ENCODE measurements at places on chromosomes 2 and 18.

GRCh38 chr18:70554854-70555445 lies 266.1 kb downstream of the SOCS6 start:
- no peak for DNase-seq

- no peak for DNase-seq
These were observed 59.4 kb upstream of the RAPH1 start for GRCh38 chr2:203594541-203594940.

GRCh38 chr2:177029901-177030300 lies 182.7 kb upstream of the HNRNPA3 start:
- no peak for DNase-seq

- DNase-seq: no peak
These were observed 846.2 kb downstream of the SLC4A3 start for GRCh38 chr2:220473611-220474010.

- peak; percentile 60 for DNase-seq
These were observed 187.5 kb downstream of the LTBP1 start for GRCh38 chr2:33134086-33134771.

DNA sequence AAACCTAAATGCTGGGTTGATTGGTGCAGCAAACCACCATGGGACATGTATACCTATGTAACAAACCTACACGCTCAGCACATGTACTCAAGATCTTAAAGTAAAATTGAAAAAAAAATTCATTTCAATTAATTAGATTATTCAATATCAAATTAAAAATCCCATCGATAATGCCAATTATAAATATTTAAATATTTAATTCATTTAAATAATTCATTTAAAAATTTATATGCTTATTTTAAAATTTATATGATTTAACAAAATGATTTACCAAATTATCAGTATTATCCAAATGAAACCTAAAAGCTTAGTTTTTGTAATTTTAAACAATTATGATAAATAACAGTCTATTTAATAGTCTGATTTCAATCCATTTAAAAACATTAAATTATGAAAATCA lies 560.4 kb downstream of the NUP35 start:
- DNase-seq: no peak

- no peak for DNase-seq
These were observed 83.2 kb upstream of the DTNB start for GRCh38 chr2:25756536-25756935.

DNA sequence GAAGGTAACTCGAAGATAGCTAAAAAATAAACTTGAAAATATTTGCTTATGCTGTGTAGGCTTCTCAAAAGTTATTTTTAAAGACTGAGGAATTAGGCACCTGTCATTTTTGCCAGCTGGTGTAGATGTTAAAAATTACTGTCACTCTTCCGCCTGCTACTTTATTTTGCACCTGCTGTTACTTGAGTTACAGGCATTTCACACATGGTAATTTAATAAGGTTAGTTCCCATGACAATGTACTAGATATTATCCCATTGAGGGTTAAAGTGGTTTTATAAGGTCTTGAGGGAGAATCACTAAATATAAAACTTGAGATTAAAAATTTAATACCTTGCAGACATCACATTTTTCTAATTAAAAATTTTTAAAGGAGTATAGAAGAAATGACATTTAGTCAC lies 26.6 kb downstream of the MYL1 start:
- DNase-seq: peak; percentile 82

DNA sequence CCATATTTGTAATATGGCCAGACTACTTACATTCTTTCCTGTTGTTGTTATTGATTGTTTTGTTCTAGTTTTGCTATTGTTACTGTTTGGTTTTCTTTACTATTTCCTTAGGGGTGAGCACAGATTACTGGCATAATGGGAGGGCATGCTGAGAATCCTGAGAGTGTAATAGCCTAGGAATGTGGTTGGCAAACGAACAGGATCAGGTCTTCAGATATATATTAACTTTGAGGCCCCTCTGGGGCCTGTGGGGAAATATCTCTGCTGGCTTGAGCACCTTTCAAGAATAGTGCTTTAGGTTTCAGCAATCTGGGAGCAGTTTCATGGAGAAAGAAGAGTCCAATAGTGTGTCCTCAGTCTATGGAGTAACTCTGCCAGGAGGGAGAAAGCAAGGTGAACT lies 144.4 kb downstream of the THSD7B start:
- no peak for DNase-seq

DNA sequence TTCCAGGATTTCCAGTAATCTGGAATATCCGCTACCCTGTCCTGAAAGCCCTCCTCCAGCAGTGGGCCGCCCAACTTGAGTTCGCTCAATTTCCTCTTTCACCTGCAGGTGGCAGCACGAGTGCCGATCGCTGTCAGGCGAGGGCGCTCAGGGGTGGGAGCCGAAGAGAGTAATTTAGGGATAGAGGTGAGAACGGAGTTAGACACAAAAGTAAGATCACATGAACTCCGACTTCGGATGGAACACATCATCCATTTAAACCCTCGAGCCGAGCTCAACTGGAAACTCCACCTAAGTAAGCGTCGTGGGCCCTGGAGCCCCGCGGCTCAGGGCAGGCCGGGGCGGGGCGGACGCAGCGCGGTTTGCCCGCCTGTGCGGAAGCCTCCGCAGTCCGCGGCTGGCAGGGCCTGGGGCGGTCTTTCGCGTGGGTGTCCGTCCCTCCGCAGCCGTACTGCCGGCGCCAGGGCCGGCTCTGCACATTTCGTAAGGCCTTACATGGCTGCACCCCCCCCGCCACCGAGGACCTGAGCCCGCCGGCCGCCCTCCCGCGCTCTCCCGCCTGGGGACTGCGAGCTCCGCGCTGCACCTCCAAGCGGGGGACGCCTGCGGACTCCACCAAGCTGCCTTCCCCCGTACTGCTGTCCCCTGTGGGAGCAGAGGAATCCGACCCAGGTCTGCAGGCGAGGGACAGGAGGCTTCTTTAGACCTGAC lies 61.2 kb downstream of the SEMA4F start:
- peak; percentile 78 for DNase-seq

GRCh38 chr2:218780046-218780445 lies 1.9 kb upstream of the CYP27A1 start:
- DNase-seq: no peak

- DNase-seq: no peak
These were observed 168.1 kb downstream of the TRIB2 start for GRCh38 chr2:12884713-12885282.

DNA sequence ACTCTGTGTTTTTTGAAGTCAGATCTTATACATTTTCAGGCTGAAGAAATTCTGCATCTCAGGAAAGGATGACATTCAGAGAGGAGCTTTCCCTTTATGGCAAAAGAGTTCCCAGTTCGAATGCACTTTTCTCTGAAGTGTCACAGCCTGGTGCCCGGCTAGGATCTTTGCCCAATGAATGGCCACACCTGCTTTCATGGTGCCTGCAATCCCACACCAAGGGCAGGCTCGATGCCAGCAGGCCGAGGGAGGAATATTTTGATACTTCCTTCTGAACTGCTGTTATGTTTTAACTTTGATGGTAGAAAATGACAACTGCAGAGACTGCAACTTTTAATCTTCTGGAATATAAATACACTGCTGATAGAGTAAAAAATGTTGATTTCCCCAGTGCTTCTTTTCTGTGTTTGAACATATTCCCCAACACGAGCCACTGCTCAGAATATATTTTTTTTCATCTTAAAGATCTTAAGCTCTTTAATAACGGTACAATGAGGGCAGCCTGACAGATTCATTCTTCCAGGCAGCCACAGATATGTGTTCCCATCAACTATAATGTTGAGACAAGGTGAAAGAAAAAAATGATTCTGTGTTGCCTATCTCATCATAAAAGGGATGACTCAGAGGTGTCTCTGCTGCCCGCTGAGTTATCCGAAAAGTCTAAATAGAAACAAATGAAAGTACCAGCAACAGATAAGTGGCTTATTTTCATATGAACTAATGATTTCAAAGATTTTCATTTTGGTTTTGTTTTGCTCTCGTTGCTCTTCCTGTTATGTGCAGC lies 848.5 kb downstream of the DCDC2C start:
- no peak for DNase-seq

DNA sequence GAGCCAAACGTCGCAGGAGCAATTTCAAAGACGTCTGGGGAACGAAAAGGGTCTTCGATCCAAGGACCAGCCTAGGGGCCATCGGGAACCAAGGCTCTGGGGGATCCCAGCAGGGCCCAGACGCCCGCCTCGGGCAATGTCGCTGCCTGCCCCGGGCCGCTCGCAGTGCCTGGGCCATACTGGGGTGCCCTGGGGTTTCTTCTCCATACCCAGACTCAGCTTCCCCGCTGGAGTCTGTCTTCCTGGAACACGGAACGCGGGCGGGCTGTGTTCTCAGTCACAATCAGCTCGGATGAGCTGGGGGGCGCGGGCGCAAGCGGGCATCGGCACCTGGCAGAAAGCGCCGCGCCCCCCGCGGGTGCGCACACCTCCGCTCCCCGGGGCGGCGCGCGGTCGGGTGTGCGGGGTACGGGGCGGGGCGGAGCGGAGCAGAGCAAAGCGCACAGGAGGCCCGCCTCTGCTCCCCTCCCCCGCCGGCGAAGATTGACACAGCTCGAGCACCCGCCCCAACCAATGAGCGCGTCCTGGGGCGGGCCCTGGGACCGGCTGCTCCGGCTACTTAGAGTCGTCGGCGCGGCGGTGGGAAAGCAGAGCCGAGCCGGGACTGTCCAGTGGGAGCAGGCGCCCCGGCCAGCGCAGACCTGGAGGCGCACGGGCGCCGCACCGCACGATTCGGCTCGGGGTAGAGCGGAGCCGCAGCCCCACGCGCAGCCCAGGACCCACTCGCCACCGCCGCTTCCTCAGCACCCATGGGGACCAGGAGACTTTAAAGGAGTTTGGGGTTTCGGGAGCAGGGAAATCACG lies at the start of gene LRATD1:
Gene LRATD1 (plus strand): TSS at position 585 of the 804 bp plus-strand sequence. CDS start 1,263 bp downstream, outside the sequence.
- DNase-seq: peak; percentile 82

- no peak for DNase-seq
These were observed 28.0 kb upstream of the SMIM21 start for GRCh38 chr18:75455249-75456198.

- no peak for DNase-seq
These were observed 141.3 kb upstream of the ID2 start for GRCh38 chr2:8540552-8541055.

DNA sequence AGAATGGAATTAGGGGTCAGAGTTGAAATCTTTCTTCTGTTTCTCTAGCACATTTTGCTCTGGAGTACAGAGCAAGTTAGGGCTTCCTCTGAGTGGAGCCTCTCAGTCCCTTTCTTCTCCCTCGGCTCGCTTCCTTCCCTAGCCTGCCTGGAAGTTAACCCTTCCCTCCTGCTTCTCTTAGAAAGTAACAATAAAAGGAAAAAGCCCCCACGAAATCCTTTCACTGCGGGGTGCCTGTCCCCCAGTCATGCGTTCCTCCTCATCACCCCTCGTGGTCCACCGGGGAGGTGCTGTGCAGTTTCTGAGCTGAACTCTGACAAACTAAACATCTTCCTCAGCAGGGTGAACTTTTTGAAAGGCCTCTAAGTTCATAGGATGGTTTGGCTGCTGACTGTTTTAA lies 2.0 kb downstream of the IGFBP2 start:
- DNase-seq: no peak

GRCh38 chr2:170362313-170362870 lies 184.4 kb downstream of the MYO3B start:
- no peak for DNase-seq

DNA sequence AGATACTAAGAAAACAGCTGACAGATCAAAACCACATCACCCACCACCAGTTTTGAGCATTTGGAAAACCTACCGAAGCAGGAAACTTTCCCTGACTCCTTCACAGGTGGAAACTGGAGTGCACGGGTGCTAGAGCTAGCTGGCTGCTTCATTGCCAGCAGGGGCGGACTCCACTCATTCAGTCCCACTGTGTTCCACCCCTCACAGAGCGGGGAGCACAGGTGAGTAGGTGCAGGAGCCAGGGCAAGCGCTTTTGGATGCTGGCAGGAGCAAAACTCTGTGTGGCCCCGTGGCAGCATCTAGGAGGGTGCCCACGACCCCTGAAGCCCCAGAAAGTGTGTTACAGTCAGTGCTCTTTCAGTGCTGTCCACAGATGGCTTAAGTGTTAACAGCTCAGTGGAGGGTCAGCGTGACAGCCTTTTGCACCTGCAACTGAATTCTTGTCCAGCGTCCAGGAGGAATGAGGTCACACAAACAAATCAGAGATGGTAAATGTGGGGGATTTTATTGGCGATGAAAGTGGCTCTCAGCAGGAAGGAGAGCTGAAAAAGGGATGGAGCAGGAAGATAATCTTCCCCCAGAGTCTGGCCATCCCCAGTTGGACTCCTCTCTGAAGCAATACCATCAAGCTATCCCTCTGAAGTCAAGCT lies 71.1 kb downstream of the TMEM163 start:
- no peak for DNase-seq

DNA sequence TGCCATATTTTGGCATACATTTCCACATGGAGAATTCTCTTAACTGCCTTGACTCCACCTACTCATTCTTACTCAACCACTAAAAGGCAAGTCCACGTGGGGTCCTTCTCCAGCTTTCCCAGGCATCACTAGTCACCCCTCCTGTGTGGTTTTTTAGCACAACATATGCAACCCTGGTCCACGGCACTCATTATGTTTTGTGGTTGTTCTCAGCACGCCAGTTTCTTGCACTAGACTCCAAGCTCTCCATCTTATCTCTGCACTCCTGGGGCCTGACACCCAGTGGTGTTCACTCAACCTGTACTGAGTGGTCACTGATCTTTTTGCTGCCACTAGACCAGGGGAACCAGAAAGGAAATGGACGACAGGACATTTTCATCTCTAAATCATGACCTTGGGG lies 18.0 kb downstream of the MARCHF4 start:
- DNase-seq: no peak

DNA sequence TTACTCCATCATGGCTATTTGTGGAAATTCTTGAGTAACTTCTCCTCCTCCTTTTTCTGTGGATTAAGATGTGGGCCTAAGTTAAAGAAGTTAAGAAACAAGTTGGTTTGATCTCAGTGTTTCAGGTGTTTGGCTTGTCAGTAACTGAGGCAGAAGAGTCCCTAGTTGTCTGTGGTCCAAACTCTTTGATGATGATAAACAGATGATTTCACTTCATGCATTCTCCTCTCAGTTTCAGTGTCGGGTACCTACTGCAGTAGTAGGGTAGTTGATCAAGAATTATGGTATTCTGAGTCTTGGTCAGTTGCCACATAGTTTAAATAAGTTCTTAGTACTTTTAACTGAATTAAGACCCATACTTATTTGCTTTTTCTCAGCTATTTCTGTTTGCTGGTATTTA lies 85.6 kb downstream of the NCOA1 start:
- no peak for DNase-seq

GRCh38 chr2:133885847-133886246 lies 317.6 kb upstream of the NCKAP5 start:
- no peak for DNase-seq

DNA sequence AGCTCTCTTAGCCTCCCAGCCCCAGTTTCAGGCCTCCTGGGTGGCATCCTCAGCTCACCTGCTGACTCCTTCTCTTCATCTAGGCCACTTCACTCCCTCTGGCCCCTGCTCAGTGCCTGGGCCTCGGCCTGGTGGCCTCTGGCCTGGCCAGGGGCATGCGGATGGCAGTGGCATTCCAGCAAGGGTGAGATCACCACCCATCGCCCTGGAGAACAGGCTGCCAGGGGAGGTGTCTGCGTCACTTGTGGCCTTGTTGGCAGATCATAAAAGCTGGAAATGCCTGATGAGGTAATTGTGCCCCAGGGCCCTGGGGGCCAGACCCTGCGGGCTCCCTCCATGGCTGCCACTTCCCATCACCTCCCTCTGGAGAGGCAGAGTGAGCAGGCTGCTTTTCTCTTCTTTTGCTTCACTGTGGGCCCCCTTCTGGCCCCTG lies 72.5 kb upstream of the SMAD2 start:
- DNase-seq: no peak

Data from NCI-H2171 treated with DMSO at 0.1 percent for 48 hours (cell line).